ENCODE measurements at places on chromosomes 6 and 20.

- no peak for DNase-seq
Measured at GRCh38 chr6:46215213-46215612, 44.4 kb upstream of the ENPP5 start.

DNA sequence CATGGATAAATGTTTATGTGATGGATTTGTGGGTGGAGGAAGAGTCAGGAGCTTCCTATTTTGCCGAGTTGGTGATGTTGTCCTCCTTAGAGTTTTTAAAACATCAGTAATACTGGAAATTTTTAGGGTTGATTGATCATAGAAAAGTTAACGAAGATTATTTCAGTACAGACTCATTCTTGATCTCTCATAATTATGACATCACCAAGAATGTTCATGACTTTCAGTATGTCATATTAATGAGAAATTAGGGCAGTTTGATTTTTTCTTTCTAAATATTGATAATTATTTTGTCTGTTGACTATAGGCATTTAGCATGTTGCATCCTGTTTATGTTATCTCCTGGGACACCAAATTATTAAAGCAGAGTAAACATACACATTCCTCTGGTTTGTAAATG is 512.2 kb downstream of the CD109 start:
- DNase-seq, result no peak

DNA sequence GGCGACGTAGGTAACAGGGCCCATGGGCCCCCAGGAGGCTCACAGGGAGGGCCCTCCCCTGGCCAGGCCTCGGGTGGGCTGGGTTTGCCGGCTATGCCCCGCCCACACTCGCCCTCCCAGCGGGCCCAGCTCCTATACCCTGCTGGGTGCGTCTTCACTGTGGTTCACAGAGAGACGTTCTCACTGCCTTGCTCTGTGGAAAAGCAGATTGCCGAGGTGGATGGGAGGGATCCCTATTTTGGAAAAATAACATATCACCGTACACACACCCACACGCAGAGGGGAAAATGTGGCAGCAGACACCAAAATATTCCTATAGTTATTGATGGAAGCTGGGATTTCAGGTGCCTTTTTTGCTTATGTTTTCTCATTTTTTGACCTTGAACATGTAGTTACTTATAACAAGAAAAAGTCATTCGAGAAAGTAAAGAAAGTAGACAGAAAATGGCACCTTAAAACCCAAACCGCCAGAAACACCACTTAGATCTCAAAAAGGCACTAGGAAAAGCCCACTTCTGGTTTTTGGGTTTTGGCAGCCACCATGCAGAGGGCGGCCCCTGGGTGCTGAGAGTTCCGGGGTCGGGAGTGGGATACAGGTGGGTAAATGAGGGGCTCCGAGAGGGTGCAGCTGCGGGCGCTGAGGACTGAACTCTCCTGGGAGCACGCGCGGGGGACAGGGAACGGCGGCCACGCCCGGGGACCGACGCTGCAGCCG is 49.4 kb downstream of the TMEM242 start:
- no peak for DNase-seq

DNA sequence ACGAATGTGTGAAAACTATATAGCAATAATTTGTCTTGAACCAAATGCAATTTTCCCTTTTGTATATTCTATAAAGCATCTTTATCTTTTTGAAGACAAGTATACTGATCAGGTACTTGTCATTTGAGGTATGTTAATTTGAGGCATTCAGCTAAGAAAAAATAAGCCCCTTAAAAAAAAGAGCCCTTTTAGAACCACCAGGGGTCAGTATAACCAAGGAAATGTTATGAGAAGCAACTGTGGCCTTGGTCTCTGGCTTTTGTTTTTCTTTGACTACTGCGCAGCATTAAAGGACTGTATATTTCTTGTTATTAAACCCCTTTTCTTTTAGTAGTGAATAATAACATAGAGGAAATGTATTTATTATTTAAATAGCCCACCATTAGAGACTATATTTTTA is 43.1 kb downstream of the CD109 start:
- DNase-seq, result peak; percentile 79

- DNase-seq, result no peak
Measured at GRCh38 chr6:161575523-161576254, 301.8 kb upstream of the AGPAT4 start.

DNA sequence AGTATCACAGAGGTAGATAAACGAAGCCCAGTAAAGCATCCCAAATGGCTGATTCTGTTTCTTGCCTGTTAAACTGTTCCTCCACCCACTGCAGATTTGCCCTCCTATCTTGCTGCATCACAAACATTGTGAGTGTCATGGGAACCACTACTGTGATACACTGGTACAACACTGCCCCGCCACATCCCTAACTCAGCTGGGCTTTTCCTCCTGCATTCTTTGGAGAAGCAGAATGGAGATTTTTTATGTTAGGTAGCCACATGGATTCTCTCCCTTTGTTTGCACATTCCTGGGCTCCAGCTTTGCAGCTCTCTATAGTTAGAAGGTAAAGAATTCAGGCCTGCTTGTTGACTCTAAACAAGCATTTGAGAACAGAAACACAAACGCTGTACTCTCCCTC is 234.1 kb downstream of the TMEM242 start:
- peak; percentile 88 for DNase-seq

DNA sequence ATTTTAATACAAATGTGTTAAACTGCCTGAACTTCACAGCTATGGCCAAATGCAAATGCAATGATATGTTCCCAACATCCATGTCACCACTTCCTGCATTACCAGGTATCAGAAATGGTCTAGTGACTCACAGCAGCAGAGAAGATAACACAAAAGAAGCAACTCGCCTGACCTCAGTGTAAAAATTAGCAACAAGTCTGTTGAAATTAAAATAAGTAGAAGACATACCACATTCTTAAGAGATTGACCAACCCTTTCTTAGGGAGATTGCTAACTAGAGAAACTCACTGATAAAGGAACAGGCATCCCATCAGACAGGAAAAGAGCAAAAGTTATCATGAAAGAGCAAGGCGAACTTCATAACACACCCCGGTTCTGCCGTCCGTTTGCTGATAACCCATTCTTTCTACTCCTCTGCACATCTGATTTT is 45.1 kb downstream of the RNASET2 start:
- no peak for DNase-seq

GRCh38 chr6:30712441-30712945 is 4.6 kb downstream of the MDC1 start:
- DNase-seq, result no peak

- peak; percentile 43 for DNase-seq
Measured at GRCh38 chr6:145735356-145736165, at the start of gene EPM2A. Gene EPM2A, minus strand, starts transcription at chr6:145735520. Its CDS starts 22 bp downstream, at chr6:145735498.

- DNase-seq, result no peak
Measured at GRCh38 chr6:162913206-162913605, 185.4 kb downstream of the PACRG start.

- DNase-seq, result no peak
Measured at GRCh38 chr20:18057101-18057993, at the start of gene OVOL2. Gene OVOL2, minus strand, starts transcription at chr20:18057916. Its CDS starts 282 bp downstream, at chr20:18057634.

- no peak for DNase-seq
Measured at GRCh38 chr6:150273457-150274309, 95.1 kb upstream of the IYD start.

GRCh38 chr6:83313882-83314281 is 117.0 kb downstream of the ME1 start:
- no peak for DNase-seq

GRCh38 chr20:23078351-23079015 is 7.6 kb downstream of the CD93 start:
- no peak for DNase-seq

- DNase-seq, result no peak
Measured at GRCh38 chr6:105346052-105346451, 56.8 kb downstream of the PREP start.

- DNase-seq, result no peak
Measured at GRCh38 chr6:107652526-107653182, 162.7 kb downstream of the SOBP start.

DNA sequence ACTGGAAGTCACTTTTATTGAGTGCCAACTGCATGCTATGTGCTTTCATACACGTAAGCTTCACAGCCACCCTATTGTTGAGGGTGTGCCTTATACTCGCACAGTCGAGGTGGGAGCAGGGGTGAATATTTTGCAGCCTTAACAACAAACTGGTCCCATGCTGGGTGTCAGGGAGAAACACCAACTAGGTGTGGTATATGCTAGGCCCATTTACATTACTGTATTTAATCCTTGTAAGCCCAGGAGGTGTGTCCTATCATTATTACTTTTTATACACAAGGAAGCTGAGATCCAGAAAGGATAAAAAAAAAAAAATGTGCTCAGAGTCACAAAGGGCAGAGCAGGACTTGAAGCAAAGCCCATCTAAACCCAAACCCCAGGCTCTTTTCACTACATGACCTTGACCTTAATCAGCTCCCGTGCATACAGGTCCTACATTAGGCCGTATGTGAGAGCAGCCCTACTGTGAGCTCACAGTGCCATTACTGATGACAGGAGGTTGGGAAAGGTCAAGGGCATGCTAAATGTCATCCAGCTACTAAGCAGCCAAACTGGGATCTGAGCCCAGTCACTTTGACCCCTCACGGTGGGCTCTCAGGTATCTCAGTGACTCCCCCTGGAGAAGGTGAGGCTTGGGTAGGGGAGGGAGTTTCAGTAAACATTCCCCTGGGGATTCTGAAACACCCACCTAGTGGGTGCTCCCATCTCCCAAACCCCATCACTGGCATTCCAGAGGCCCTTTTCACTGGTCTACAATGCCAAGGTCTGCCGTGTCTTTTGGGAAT is 61.7 kb downstream of the BFSP1 start:
- no peak for DNase-seq

DNA sequence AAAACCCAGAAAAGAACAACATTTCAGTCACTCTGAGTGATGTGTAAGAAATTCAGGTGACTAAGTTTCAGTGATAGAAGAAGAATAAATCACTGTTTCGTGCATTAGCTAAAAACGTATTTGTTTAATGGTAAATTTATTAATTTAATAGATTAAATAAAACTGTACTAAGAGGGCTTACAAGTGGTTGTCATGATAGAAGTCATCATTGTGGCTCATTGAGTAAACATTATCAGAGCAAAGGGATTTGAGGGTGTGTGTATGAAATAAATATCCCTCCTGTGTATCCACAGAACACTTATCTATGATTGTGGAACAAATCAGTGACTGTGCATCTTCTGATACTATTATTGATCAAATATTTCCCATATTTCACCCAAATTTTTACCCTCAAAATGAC is 40.1 kb downstream of the THEMIS start:
- no peak for DNase-seq

GRCh38 chr6:22204153-22204552 is 92.7 kb downstream of the PRL start:
- no peak for DNase-seq

DNA sequence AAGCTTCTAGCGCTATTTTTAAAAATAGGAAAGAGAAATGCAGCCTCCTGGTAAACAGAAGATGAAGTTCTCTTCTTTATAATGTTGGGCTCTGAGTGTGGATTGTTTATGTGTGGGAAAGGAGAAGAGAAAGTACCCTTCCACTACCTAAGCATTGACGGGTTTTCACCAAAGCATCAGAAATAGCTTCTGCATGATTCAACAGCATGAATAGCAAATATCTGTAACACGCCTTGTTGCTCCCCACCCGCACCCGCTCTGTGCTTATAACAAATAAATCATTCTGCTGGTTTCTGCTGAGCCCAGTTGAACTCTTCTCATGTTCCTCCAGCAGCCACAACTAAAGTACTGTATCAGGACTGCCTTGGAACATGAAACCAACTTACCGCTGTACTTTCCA is 20.7 kb downstream of the TXLNB start:
- DNase-seq, result no peak

- DNase-seq, result peak; percentile 93
Measured at GRCh38 chr6:100296810-100297544, 167.7 kb downstream of the SIM1 start.

DNA sequence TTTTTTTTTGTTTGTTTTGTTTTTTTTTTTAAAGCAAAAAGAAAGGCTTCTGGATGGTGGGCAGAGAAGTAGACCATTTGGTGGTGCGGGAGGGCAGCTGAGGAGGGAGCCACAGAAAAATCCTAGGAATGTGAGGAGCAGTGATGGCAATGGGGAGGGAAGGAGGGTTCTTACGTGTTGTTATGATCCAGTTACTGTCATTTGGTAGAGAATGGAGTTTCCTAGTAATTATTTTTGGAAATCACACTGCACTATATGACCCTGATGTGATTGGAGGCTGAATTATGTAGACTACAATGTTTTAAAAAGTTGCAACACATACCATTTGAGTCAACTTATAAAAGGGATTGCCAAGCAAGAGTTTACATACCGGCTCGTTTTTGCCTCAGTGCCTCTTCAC is 22.1 kb downstream of the ADGRF5 start:
- no peak for DNase-seq

- no peak for DNase-seq
Measured at GRCh38 chr6:158639056-158639455, 5.5 kb downstream of the DYNLT1 start.

- no peak for DNase-seq
Measured at GRCh38 chr6:108832738-108833137, 15.5 kb upstream of the ARMC2 start.

- peak; percentile 68 for DNase-seq
Measured at GRCh38 chr20:23441850-23442313, 2.4 kb downstream of the CSTL1 start.

GRCh38 chr20:41165001-41165882 is 27.9 kb downstream of the PLCG1 start:
- no peak for DNase-seq

DNA sequence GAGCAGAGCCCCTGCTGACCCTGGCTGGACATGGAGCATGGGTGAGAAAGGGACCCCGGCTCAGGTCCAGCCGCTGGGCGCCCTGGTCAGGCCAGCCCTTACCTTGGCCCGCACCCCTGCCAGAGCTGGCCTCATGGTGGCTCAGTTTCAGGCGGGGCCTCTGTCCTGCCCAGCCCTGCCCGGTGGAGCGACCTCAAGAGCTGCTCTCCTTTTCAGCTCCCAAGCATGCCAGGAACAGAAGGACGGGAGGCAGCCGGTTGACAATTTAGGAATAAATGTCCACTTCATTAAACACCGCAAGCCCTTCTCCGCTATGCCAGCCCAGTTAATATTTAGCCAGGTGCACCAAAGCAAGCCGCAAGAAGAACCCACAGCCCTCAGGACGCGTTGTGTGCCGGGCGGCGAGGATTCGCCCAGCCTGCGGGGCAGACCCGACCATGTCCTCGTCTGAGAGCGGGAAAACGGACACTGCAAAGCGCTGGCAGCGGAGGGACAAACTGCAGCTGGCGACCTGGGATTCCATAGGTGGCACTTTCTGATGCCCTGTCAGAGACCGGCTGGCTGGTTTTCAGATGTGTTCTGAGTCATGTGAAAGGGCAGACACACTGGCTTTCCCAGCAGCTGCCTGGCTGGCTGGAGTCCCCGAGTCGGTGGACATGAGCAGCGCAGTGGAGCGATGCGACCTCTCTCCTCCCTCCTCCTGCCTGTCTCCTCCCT is 221.9 kb downstream of the TTLL2 start:
- no peak for DNase-seq

DNA sequence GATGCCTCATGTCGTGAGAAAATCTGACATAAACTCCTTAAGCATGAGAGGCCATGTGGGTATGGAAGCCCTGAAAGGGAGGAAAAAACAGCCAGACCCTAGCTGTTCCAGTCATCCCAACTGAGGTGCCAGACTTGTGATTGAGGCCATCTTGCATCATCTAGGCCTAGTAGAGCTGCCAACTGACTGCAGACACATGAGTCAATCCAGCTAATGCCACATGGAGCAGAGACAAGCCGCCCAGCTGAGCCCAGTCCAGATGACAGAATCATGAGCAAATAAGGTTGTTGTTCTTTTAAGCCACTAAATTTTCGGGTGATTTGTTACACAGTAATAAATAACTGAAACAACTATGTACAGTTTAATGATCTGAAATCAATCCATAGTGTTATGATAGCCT is 680.9 kb downstream of the MAFB start:
- DNase-seq, result no peak

- no peak for DNase-seq
Measured at GRCh38 chr20:53914091-53914780, 156.2 kb downstream of the BCAS1 start.

- no peak for DNase-seq
Measured at GRCh38 chr6:154476494-154476893, 34.0 kb downstream of the CNKSR3 start.

Measured in dermis microvascular lymphatic vessel endothelial cell (primary cell).